ENCODE measurements at places on chromosomes 1 and 21. TPM values are rescaled to one million over a fixed set of nuclear protein-coding genes. Genes with fewer than 3 reads are reported as not detected.

PDE4B gene
- total RNA-seq: 35.1 TPM

SPRR2B gene
- not detected for total RNA-seq

TPTE gene
- total RNA-seq: not detected

NEGR1 gene
- total RNA-seq: 5.6 TPM

SH3BGR gene
- total RNA-seq: 0.44 TPM

TRAF3IP3 gene
- total RNA-seq: not detected

MYCL gene
- 0.16 TPM for total RNA-seq

KLHL17 gene
- total RNA-seq: 8.5 TPM

TFB2M gene
- 7.9 TPM for total RNA-seq

DUSP23 gene
- 18.2 TPM for total RNA-seq

NMNAT2 gene
- 0.32 TPM for total RNA-seq

PARK7 gene
- total RNA-seq: 268 TPM

XKR8 gene
- total RNA-seq: 6.9 TPM

KRTAP19-3 gene
- not detected for total RNA-seq

ESRRG gene
- not detected for total RNA-seq

IFFO2 gene
- total RNA-seq: 17.1 TPM

TMEM269 gene
- total RNA-seq: not detected

OR2AK2 gene
- total RNA-seq: not detected

SPRR2G gene
- total RNA-seq: not detected

LAPTM5 gene
- total RNA-seq: 11.2 TPM

ADAM30 gene
- total RNA-seq: not detected

IQGAP3 gene
- 21.5 TPM for total RNA-seq

SLAMF8 gene
- total RNA-seq: not detected

CLCN6 gene
- 6.0 TPM for total RNA-seq

SLC22A15 gene
- 0.16 TPM for total RNA-seq

SLC35E2B gene
- total RNA-seq: 13.9 TPM

WARS2 gene
- total RNA-seq: 10.0 TPM

PDZK1 gene
- 0.31 TPM for total RNA-seq

NEK7 gene
- total RNA-seq: 66.9 TPM

GJA5 gene
- 0.32 TPM for total RNA-seq

CYP4A11 gene
- total RNA-seq: not detected

RNU1-4 gene
- total RNA-seq: 6,751 TPM

EDARADD gene
- total RNA-seq: not detected

SLC9C2 gene
- total RNA-seq: under 0.01 TPM

OR6K6 gene
- total RNA-seq: not detected

LAMC2 gene
- 71.0 TPM for total RNA-seq

INSRR gene
- not detected for total RNA-seq

RYR2 gene
- 0.06 TPM for total RNA-seq
